ENCODE measurements at places on chromosomes 5 and 9.

DNA sequence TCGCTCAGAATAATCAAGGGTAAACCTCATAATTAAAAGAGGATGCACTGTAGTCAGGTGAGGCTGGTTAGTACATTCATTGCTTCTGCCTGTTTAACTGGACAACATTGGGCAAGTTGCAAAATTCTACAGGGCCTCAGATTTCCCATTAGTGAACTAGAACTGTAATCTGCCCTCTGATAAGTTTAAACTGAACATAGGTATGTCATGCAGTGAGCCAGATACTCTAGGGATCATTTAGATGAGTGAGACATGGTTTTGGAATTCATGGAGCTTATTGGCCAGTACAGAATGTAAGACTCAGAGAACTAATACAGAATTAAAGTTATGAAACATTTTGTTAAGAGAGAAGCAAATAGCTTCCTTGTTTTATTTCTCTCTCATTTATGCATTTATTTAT is 35.9 kb downstream of the RNF44 start:
- DNase-seq: no peak

GRCh38 chr9:17963498-17963897 is 384.6 kb downstream of the SH3GL2 start:
- no peak for DNase-seq

DNA sequence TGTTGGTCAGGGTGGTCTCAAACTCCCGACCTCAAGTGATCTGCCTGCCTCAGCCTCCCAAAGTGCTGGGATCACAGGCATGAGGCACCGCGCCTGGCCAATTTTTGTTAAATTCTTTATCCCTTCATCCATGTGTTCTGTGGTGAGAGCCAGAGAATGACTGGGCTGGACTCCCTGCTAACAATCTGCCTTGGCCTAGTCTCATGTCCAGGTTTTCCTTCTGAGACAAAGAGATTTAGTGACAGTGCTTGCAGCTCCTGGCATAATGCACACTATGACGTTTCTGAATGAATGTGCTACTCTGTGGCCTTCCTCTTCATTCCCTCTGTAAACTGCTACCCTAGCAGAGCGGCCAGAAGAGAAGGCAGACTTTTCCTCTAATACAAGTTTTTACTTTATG is 79.3 kb downstream of the FOXD1 start:
- no peak for DNase-seq

GRCh38 chr5:6083311-6083978 is 294.9 kb downstream of the MED10 start:
- DNase-seq: no peak
